ENCODE measurements at places on chromosomes 7 and 10.
A peak's percentile ranks its signal among the peaks of the same experiment; 100 is the strongest.

- DNase-seq, result no peak
These were observed 63.5 kb downstream of the NRP1 start for GRCh38 chr10:33270971-33271370.

GRCh38 chr10:3494131-3494837 is 290.7 kb downstream of the KLF6 start:
- DNase-seq, result no peak

- no peak for DNase-seq
These were observed 74.0 kb upstream of the SEC61G start for GRCh38 chr7:54833001-54833467.

DNA sequence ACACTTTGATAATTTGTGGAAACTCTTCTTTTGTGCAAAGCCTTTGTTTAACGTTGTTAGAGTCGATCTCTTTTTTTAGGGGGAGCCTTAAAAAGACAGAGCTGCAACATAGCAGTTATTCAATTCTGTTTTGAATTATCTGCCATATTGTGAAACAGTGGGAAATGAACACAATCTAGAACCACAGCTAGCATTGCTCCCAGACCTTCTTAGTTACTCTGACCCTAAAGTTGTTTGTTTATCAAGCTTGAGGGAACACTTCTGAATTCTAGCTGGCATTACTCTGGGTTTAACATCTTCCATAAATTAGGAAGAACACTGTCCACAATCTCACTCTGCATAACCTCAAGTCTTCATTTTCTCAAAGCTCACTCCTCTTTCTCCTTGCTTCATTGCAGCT is 217.7 kb downstream of the PRKG1 start:
- DNase-seq, result no peak

DNA sequence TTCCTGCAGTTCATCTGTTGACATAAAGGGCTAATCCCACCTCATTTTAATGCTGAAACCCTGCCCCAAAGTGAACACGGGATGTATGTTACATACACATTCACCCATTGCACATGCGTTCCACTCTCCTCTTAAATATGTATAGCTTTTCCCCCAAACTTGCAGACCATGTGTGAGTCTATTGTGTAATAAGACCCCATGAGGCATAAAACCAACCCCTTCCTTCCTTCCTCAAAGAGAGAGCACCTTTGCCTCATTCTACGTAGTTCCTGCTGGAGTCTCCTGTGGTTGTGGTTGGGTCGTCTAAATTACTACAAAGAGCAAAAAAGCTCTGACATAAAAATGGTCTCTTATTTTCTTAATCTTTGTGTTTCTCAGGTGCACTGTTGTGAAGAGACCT is 345.7 kb upstream of the KLF6 start:
- DNase-seq, result no peak

GRCh38 chr7:157395206-157395605 is 58.4 kb downstream of the DNAJB6 start:
- no peak for DNase-seq

DNA sequence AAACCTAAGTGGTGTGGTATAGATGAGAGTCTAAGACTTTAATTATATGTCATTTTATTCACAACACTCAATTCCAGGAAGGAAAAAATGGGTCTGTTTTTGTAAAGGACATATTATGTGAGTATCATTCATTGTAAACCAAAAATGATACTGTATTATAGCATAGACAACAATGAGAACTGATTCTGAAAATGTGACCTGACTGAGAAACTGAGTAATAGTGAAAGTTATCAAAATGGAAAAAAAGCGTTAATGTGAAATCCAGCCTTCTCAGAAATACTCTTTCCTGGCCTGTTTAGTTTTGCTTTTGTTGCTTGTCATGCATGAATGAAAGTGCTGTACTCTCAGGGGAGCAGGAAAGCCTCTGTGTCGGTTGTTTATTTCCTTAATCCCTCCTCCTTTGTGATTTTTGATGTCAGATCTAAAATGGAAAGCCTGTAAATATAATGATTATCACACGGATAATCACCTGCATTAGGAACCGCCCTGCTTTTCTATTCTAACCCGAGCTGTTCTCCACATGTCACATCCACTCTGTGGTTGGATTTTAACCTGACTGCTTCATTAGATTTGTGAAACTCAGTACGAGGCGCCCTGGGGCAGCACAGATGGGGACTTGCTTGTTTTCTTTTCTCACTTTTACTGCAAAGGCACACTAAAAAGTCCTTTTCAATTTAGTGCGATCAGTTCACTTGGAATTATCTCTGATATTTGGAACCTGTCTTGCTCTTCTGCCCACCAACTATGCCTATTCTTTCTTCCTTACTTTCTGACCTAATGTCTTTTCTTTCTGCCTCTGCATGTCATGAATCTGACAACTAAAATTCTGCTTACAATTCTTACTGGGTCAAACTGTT is 240.9 kb upstream of the KAT6B start:
- DNase-seq, result peak; percentile 10

DNA sequence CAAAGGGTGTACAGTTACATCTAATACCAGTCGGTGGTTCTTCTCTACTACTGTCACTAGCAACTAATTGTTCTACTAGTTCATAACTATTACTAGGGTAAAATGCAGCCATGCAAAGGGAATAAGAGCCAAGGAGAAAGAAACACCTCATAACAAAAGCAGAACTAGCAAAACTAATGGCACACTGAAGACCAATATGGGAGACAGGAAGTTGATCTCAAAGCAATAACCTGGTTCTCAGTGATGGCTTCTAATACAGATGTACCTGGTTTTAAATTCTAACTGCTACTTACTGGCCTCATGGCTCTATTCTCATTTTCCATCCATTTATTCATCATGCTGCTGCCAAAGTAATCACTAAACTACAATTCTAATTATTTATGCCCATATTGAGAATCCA is 170.3 kb downstream of the SEMA3E start:
- DNase-seq, result no peak

- no peak for DNase-seq
These were observed 18.9 kb upstream of the TMEM273 start for GRCh38 chr10:49207113-49207512.

GRCh38 chr7:95794917-95795515 is 22.7 kb downstream of the DYNC1I1 start:
- no peak for DNase-seq

DNA sequence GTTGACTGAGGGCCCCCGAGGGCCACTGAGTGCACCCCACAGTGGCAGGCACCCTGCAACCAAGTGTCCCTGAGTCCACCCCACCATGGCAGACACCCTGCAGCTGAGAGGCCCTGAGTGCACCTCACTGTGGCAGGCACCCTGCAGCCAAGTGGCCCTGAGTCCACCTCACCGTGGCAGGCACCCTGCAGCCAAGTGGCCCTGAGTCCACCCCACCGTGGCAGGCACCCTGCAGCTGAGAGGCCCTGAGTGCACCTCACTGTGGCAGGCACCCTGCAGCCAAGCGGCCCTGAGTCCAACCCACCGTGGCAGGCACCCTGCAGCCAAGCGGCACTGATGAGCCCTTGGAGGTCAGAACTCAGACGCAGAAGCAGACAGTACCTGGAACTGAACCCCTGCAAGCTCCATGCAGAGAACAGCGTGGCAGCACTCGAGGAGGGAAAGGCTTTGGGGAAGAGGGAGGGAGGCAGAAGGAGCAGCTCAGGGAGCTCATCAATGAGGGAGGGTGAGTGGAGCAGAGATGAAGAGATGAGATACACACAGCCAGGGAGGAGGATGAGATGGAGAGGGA is 156.5 kb downstream of the WDR37 start:
- DNase-seq, result no peak

GRCh38 chr10:91210435-91210834 is 10.0 kb upstream of the PCGF5 start:
- DNase-seq, result no peak

Data from stimulated activated CD4-positive, alpha-beta T cell treated with anti-CD3 and anti-CD28 coated beads, TNF-alpha, amount 100 ng/mL, for 1 hour (primary cell).